ENCODE measurements at places on chromosomes 11 and 22.
A peak's percentile ranks its signal among the peaks of the same experiment; 100 is the strongest.

DNA sequence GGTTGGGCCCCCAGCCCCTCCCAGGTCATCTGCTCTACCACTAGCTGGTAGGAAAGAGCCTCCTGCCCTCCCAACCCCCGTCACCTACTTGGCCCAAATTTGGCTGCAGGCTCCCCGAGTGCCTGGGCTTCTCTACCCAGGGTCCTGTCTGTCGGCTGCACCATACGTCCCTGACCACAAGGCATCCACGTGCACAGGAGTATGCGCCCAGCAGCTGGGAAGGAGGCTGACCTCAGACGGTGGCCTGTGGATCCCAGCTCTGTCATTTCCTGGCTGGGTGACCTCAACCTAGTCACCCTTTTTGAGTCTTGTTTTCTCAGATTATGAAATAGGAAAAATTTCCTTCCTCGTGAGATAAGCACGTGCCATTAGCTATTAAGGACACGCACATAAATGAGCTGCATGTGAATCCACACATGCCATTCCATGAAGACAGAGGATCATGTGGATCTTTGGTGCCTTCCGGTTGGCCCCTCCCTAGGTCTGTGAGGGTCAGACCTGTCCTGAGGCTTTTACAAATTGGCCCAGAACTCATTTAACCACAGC, 13.7 kb downstream of the CYB561A3 start:
- peak; percentile 84 for DNase-seq

DNA sequence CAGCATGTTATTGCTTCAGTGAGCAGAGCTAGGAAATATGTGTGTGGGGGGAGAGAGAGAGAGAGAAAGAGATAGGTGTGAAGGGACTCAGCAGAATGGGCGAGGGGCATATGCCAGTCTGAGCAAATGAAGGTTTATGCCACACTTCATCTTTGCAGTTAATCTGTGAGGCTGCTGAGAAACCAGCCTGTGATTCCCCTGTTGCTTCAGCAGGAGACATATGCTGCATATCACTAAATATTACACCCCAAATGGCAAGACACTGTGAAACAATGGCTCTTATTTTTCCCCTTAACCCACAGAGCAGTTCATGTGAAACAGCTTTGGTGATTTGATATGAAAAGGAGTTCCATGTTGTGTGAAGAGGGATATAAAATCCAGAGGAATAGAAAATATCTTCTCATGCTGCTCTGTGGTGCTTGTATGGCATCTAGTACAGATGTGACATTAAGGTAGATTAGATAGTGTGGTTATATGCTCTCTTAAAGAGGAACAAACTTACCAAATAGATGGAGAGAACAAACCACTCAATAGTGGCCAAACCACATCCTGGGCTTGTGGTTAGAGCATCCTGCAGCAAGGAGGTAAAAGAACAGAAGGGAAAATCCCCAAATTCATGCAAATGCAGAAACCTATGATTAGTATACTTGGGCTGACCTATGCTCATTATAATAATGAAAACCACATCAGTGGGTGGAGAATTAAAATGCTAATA, 864.2 kb downstream of the FAM181B start:
- peak; percentile 76 for DNase-seq

- DNase-seq: no peak
These were observed 76.4 kb downstream of the YAP1 start for GRCh38 chr11:102186551-102187191.

DNA sequence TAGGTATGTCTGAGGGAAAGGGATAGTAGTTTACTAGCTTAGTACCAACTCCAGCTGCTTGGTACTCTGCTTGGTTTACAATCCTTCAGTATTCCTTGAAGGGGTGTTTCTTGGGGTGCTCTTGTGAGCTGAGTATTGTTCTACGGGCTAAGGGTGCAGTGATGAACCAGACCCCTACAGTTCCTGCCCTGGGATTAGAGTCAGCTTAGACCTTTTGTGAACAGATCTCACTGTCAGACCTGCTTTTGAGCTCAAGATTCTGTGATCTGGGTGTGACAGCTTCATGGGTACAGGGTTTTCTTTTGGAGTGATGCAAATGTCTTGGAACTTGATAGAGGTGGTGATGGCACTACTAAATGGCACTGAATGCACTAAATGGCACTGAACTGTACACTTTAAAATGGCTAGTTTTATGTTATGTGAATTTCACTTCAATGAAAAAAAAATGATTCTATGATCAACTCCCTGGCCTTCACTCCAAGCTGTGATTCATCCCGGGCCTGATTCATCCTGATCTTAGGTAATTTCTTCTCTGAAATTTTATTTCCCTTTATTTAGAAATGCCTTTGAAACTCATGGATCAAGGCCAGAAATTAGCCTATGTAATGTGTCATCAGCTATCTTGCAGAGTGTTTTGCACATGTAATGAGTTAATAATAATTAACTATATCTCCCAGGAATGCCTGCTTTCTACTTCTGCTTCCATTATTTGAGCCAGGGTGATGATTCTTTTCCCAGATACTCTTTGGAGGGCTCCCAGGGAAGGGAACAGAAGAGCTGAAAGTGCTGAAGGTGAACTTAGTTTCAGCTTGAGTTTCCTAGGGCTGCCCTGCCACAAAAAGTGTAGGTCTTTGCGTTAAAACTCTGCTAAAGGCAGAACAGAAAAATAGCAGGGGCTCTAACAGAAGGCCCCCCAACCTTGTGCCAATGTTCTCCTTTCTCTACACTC, 87.9 kb downstream of the NCAM1 start:
- no peak for DNase-seq

- DNase-seq: no peak
These were observed 16.8 kb downstream of the PIWIL4 start for GRCh38 chr11:94583866-94584500.

DNA sequence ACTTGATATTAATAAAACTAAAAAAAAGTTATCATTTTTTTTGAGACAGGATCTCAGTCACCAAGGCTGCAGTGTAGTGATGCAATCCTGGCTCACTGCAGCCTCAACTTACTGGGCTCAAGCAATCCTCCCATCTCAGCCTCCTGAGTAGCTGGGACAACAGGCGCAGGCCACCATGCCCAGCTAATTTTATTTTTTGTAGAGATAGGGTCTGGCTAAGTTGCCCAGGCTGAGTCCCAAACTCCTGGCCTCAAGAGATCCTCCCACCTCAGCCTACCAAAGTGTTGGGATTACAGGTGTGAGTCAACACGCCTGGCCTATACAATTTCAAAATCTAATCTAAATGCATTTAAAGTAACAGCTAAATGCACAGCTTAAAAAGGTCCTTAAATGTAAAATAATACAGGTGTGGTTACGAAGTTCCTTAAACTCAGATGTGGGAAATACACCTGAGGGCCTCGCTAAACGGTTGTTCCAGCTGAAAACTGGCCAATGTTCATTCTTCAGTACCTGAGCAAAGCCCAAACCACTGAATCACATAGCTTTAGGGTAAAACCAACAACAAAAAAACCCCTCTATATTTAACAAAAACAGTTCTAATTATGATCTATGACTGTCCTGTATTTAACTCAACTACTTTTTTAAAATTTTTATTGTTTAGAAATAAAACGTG, 11.8 kb downstream of the NAP1L4 start:
- DNase-seq: no peak

Data from spleen (tissue), 13 donors.